ENCODE measurements at places on chromosomes 2 and 18.

DNA sequence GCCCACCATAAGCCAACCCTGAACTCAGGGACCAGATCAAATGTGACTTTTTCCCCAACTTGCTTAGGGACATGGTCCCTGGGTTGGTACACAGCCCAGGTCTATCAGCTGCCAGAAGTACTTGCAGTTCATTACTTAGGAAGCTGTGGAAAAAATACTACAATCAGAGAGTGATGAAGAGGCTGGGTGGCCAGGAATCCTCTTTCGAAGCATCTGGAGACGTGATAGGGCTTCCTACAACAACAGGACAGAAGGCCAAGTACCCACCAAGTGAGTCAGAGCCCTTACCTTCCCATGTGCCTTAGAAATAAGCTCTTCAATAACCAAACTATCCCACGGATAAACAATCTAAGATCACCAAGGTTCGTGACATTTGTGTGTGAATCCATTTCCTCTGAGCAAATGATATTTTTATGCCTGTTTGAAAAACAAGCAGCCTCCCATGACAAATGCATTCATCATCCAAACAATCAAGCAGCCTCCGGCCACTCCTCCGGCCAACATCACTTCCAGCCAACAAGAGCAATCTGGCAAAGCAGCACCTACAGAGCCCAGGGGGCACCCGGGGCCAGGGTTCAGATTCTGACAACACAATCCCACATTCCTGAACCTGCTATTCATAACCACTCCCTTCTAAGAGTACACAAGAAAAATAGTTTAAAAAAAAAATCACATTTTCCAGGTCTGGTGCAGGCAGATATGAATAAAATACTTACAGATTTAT lies 26.4 kb downstream of the TBC1D8 start:
- DNase-seq, result peak; percentile 63

- no peak for DNase-seq
Measured at GRCh38 chr2:127651971-127652550, 6.1 kb downstream of the GPR17 start.

- no peak for DNase-seq
Measured at GRCh38 chr2:216415541-216415940, 3.3 kb downstream of the SMARCAL1 start.

DNA sequence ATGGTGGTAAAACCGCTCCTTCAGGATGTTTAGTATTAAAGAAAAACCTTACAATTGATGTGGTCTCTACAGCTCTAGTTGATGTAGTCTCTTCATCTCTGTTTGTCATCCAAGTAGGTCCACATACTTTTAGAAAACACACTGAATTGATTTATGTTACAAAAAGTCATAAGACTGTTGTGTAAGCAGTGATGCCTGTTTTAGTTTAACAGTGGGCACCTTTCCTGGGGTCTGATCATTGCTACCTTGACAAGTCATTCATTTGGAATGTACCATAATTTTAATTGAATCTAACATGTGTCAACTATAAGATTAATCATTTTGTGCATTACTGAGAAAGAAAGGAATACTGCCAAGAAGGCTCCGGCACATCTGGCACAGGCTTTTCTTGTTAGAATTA lies 34.3 kb downstream of the GIGYF2 start:
- no peak for DNase-seq

All from stromal cell of bone marrow (primary cell).